Chondrocyte (in vitro differentiated cells): ENCODE measurements at places on chromosomes 11 and 22.

DNA sequence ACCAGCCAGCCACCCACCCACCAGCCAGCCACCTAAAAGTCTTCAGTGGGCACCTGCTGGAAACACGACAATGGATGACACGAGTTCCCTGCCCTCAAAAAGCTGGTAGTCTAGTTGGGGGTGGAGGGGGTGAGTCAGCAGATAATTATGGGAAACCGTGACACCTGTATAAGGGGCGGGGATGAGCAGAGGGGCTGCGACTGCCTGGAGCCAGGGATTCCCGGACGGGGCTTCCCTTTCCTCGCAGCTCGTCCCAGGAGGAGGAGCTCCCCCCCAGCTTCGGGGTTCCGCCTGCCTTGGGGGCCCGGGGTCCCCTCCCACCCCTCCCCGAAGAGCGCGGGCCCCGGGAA, 2.3 kb upstream of the RTN4RL2 start:
- DNase-seq = no peak

GRCh38 chr11:60768202-60768601, 11.5 kb downstream of the MS4A15 start:
- DNase-seq = peak; percentile 69

GRCh38 chr22:39524753-39525657, 4.6 kb downstream of the ATF4 start:
- DNase-seq = no peak

DNA sequence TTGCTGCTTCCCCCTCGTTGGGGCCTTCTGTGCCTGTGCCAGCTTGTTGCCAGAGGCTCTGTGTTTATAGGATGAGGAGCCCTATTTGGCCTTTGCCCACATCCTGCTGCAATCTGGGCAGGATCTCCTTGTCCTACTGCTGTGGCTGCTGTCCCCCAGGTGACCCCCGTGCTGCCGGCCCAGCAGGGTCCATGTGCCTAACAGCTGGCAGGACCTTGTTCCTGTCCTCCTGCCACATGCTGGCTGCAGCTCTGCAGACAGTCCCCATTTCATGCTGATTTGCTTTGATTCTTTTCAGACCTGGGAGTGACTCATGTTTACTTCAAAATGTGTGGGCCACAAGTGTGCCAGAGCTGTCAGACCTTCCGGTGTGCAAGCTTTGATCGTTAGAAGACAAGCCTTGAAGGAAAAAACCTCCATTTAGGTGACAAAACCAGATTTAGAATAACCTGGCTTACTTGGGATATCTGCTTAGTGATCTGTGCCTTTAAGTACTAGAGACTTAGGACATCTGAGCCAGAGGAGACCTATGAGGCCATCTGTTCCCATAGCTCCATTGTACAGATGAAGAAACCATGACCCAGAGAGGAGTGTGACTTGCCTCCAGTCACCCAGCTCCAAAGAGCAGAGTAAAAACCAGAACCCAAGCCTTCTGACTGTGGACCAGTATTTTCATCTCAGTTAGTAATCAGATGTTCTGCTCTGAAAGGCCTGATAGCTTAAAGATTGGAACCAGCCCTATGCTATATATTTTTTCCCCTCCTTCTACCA, 11.1 kb downstream of the NAV2 start:
- no peak for DNase-seq
